ENCODE measurements at places on chromosomes 7 and 10.

GRCh38 chr7:151432658-151433521, 7.1 kb downstream of the CRYGN start:
- DNase-seq = no peak

DNA sequence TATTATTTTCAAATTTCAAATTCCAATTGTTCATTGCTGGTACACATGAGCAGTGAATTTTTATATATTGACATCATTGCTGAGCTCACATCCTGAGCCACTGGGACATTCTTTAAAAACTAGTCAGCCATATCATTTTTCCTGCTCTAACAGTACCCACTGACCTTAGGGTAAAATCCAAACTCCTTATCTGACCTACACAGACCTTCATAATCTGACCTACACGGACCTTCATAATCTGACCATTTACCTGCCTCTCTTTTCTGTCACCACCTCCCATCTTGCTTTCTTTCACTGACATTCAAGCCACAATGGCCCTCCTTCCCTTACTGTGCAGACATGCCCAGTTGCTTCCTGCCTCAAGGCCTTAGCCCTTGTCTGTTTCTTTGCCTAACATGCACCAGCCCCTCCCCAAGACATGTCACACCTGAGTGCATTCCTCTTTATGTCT, 16.1 kb upstream of the CUZD1 start:
- no peak for DNase-seq

DNA sequence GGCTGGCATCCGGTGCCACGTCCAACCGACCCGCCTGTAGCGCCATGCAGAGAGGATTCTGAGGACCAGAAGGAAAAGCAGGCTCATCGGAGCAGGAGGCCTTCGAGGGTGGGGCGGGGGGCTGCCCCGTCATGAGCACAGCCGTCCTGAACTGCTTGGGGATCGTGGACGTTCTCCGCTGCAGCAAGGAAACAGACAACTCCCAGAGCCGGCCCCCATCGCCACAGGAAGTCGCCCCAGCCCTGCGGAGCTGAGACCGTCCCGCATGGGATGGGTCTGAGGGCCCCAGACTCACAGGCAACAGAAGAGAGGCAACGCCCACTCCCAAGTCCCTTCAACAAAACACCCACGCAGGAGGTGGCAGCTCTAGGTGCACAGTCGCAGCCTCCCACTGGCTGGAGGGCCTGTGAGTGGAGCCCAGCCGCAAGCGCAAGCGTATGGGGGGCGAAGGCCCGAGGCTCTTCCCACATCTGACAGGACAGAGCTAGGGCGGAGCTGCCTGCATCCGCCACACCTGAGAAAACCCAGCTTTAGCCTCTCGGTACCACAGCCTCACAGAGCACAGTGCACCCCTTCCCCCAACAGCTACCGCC, 64.7 kb upstream of the TNRC18 start:
- no peak for DNase-seq

- DNase-seq = peak; percentile 35
Measured at GRCh38 chr7:126065766-126066165, 1136.1 kb upstream of the POT1 start.

DNA sequence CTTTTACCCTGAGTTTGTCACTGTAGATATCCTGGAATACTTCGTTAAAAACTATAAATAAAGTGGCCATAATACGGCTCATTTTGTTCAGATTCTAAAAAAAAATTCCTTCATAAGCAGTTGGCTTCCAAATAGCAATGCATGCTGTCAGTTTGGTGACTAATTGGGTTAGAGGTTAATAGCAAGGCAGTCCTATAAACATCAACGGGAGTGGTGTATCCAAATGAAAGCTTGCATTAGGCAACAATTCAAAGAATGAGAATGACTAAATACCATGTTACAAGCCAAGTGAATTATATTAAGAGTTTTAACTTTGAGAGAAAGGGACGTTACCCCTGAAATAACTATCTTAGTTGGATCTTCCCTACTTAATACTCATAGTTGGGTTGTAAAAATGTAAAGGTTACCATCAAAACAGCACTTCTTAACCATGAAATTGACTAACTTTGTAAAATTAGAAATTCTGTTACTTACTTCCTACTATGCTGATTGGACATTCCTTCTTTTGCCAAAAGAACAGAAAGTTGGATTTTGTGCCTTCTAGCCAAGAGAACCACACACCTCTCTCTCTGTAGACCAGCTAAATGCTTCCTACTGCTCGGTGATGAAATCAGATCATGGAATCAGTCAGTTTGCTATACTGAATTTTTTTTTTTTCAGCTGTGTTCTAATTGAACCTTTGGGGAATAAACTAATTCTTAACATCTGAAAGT, 98.0 kb downstream of the KAT6B start:
- no peak for DNase-seq

DNA sequence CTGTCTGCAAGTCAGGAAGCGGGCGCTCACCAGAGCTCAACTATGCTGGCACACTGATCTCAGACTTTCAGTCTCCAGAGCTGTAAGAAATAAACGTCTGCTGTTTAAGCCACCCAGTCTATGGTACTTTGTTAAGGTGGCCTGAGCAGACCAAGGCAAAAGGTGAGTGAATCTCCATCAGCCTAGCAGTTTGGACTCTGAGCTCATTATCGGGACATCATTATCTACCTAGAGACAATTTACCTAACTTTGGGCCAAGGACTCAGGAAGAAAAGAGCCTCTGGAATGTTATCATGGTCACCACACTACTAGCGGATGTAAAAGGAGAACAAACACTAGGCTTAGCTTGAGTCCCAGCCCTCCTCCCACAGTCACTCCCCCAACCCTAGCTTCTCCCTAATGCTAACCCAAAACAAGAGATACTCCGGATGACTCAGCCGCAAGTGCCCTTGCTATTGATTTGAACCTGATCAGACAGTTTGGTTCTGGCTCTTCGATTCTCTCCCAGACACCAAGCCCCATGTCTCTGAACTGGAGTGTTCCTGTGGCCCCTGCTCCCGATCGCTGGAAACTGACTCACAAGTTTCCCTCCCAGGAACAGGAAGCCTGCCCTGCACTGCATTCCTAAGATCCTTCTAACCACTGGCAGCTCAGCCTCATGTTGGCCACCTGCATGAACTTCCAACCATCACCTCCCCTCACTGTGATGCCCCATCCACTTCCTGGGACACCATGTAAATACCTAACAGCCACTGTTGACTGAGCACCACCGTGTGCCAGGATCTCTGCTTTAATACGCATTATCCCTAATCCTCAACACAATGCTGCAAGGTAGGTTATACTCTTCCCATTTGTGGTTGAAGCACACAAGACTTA, 34.5 kb downstream of the CREB3L2 start:
- DNase-seq = no peak
